ENCODE measurements at places on chromosomes 2 and 18.

- no peak for DNase-seq
These were observed 57.1 kb downstream of the ZFP36L2 start for GRCh38 chr2:43169099-43169945.

- no peak for DNase-seq
These were observed 145.6 kb downstream of the TTC27 start for GRCh38 chr2:32773448-32773808.

DNA sequence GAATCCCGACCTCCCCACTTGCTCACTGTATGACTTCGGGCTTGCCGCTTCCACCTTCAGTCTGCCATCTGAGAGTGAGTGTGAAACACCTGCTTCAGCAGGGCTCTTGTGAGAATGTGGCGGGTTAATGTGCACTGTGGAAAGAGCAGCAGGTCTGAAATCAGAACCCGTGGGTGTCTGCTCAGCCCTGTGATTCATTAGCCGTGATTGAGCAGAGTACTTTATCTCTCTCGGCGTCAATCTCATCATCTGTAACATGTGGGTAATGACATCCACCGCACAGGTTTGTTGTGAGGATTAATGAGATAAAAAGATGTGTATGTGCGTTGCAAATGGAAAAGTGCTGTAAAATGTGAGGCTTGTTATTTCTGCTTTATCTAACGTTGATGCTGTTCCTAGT is 128.6 kb downstream of the LRATD1 start:
- no peak for DNase-seq

DNA sequence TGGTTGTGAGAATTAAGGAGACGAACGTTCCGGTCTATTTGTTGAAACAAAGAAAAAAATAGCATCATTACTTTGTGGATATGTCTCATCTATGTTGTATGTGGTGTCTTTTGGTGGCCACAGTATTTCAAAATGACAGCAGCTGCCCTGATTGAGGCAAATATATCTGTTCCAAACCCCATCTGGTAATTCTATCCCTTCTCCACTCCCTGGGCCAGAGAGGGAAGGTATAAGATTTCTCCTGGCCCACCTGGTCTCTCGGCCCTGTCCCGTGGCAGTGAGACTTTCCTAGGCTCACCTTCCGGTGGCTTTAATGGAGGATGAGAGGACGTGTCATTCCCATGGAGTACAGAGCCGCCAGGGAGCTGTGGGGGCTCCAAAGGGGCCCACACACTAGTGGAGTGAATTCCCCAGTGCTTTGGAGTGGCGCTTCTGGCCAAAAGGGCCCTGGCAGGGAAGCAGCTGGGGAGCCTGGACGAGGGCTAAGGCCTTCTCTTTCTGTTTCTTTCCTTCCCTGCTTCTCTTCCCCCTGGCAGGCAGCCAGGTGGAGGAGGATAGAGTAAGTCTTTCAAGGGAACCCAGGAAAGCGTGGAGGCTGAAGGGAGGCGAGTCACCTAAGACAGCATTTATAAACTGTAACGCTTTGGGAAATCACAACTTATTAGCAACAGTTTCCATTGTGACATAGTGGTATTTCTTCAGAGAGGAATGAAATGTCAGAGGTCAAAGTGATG is 5.6 kb downstream of the FOSL2 start:
- DNase-seq, result no peak

GRCh38 chr2:23169896-23170295 is 215.1 kb upstream of the KLHL29 start:
- DNase-seq, result no peak

DNA sequence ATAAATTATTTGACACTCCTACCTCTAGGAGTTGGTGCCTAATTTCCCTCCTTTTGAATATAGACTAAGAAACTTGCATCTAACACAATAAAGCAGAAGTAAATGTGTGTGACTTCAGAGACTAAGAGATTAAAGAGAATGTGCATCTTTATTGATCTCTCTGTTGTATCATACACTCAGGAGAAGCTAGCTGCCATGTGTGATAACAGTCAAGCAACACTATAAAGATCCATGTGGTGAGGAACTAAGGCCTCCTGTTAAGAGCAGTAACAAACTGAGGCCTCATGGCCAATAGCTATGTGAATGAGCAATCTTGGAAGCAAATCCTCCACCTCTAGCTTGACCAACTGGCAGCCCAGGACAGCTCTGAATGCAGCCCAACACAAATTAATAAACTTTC is 3.4 kb downstream of the FANCL start:
- no peak for DNase-seq

- no peak for DNase-seq
These were observed 16.3 kb upstream of the GTF2A1L start for GRCh38 chr2:48601349-48601748.

DNA sequence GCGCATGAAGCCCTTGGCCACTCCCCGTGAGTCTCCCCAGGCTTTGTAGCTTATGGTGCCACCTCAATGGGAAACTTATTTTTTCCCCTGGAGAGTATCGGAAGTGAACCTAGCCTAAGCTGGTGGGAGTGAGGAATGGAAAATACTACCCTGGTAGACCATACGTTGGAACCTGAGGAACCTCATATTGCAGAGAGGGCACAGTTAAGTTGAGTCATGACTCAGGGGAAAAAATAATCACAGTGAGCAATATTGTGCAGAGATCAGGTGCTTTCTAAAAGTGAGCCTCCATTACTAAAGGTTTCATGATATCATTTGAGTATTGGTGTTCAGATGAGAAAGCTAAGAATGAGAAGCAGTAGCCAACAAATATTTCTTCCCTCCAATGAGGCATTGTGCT is 360.5 kb upstream of the NT5C1B start:
- no peak for DNase-seq

GRCh38 chr2:216222650-216223352 is 113.7 kb downstream of the XRCC5 start:
- no peak for DNase-seq

- DNase-seq, result no peak
These were observed 227.6 kb downstream of the SATB2 start for GRCh38 chr2:199230091-199230490.

DNA sequence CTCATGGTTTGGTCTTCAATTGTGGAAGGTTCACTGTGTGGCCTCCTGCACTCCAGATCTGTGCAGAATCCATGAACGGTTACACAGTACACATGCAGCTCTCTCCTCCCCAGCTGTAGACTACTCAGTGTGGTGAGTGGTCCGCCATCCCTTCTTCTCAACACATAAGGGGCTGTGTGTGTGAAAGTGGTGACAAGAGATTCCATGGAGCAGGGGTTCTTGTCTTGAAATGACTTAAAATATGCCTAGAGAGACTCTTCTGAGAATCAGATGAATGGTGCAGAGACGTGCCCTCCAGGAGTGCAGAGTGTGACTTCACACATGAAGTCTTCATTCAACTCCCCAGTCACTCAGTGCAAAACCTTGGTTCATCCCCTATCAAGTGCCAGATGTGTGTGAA is 151.0 kb upstream of the COPS8 start:
- no peak for DNase-seq

DNA sequence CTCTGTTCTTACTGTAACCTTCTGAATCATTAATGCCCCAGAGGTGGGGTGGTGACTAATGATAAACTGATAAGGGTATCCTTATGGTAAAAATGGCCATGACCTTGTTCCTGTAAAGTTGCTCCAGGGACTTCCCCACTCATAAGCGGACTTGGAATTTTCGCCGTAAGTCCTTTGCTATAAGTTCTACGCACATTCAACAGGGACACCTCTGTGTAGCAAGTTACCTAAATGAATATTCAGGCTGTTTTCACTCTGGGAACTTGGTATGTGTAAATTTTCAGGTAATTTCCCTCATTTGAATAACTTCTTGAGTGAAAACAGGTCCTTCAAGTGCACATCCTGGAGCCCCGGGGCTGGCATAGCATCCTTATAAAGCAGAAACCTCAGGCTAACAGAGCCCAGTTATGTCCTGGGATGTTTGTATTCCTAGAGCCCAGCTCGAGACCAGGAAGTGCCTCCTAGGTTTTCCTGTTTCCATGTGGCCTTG is 9.4 kb upstream of the AGFG1 start:
- DNase-seq, result no peak
